HS-27A (cell line): ENCODE measurements at places on chromosomes 5 and 9.
A peak's percentile ranks its signal among the peaks of the same experiment; 100 is the strongest.

GRCh38 chr9:108119530-108120113, 630.1 kb upstream of the KLF4 start:
- no peak for DNase-seq

DNA sequence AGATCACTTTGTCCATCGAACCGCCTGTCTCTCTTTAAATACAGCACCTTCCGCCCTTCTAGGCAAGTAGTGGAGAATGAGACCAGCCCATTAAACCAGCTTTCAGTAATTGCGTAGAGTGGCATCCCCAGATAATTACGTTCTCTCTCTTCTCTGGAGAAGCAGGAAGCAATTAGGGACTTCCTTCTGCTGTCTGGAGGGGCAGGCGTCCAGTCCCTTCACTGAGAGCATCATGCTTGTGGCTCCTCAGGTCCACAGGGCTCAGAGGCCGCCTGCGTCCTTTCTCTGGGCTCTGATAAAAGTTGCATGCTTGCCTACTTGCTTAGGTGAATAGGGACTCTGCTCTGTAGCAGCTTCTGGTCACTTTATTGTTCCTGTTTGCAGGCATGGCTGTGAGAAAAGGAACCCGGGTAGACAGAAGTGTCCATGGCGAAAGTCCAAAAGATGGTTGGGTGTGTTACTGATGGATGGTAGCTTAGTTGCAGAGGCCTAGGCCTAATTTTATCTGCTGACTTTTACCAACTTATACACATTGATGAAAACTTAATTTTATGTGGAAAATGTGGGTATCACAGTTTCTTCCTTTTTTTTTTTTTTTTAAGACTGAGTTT, 299.1 kb upstream of the PANK3 start:
- DNase-seq = no peak

DNA sequence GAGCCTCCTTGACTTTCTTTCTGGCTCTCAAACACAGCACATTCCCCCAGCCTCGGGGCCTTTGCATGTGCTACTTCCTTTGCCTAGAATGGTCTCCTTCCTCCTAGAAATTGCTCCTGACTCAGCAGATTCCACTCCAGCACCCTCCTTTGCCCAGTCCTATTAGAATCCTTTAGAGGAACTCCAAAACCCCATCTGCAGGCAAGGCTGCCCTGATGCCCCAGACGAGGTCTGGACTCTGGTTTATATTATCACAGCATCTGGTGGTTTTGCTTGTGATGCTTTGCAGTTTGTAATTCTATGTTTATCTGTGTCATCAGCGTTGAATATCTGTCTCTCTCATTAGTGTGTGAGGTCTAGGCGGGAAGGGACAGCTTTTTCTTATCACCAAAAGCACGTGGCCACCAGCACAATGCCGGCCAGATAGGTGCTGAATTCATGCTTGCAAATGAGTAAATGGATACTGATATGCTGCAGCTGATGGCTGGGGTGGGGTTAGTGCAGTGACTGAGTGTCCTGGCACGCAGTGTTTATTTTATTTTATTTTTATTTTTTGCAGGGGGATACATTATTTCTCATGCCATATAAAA, 30.0 kb upstream of the ANKH start:
- no peak for DNase-seq

DNA sequence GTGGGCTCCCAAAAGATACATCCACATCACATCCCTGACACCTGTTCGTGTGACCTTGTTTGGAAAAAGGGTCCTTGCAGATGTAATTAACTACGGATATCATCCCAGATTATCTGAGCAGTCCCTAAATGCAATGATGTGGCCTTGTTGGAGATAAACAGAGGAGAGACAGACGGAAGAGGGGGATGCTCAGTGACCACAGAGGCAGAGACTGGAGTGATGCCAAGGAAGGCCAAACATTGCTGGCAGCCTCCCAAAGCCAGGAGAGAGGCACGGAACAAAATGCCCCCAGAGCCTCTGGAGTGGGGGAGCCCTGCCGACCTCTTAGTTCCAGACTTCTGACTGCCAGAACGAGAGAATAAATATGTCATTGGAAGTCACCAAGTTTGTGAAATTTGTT, 15.0 kb upstream of the VAV2 start:
- DNase-seq = no peak

DNA sequence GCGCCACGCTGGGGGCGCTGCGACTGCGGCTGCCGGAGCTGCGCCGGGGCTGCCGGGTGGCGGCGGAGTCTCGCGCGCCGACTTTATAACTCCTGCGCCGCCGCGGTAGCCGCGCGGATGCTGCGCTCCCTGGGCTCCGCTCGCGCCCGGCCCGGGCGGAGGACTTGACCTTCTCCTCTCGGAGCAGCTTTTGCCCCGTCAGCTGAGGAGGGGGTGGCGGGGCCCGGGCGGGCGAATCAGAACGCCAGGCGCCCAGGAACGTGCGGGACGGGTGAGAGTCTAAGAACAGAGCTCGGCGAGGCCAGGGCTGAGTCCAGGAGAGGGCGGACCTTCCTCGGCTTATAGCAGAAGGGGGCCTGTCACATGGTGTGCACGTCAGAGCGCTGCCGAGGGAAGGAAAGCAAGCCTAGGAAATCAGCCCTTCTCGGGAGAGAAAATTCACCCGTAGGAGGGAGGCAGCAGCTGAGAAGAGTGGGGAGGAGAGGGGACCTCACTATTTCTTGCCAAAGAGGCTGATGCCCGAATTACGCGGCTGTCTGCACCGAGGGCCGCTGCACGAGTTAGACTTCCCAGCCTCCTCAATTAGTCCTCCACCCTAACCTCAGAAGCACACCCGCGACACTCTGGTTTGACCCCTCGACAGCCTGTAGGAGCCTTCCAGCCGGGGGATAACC, at the start of gene FOXD1:
TSS of gene FOXD1 (minus strand) at position 315 of the 674 bp plus-strand sequence. CDS start 415 bp downstream, outside the sequence.
- peak; percentile 74 for DNase-seq

GRCh38 chr9:36987891-36988290, 46.2 kb downstream of the PAX5 start:
- DNase-seq = no peak

GRCh38 chr5:2536632-2537377, 214.7 kb downstream of the IRX2 start:
- no peak for DNase-seq

GRCh38 chr9:128912270-128912853, 8.4 kb upstream of the PHYHD1 start:
- DNase-seq = peak; percentile 77

GRCh38 chr9:13023498-13023897, 248.7 kb downstream of the LURAP1L start:
- DNase-seq = no peak

- no peak for DNase-seq
These were observed 823 bp downstream of the ST6GALNAC6 start for GRCh38 chr9:127898433-127899127.

- DNase-seq = no peak
These were observed 7.4 kb downstream of the GALNT10 start for GRCh38 chr5:154197801-154198491.

- no peak for DNase-seq
These were observed 1.5 kb downstream of the RASGRF2 start for GRCh38 chr5:80961376-80962281.

DNA sequence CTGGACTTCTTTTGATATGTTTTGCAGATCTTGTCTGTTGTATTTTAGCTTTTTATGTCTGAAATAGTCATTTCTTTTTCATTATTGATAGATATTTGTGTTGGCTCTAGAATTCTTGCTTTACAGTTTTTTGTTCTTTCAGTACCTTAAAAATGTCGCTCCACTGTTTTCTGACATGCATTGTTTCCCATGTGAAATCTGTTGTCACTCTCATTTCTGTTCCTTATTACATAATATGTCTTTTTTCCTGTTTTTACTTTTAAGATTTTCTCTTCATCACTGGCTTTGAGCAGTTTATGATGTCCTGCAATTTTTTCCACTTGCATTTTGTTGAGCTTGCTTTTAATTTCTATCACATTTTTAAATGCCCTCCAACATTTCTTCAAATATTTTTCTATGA, 270.4 kb upstream of the TARS1 start:
- no peak for DNase-seq

- DNase-seq = no peak
These were observed 47.7 kb downstream of the ATG10 start for GRCh38 chr5:82019342-82020138.

DNA sequence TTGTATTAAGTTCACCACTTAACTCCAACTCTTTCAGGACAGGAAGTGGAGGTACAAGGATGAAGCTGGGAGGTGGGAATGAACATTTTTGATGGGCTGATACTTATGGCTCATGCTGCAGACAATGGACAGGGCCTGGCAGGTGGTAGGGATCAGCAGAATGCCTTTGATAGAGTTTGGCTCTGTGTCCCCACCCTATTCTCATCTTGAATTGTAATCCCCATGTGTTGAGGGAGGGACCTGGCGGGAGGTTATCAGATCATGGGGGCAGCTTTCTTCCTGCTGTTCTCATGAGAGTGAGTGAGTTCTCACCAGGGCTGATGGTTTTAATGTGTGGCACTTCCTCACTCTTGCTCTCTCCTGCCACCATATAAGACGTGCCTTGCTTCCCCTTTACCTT, 87.3 kb upstream of the PRLR start:
- no peak for DNase-seq

GRCh38 chr9:85717220-85717619, 24.5 kb downstream of the AGTPBP1 start:
- DNase-seq = no peak

DNA sequence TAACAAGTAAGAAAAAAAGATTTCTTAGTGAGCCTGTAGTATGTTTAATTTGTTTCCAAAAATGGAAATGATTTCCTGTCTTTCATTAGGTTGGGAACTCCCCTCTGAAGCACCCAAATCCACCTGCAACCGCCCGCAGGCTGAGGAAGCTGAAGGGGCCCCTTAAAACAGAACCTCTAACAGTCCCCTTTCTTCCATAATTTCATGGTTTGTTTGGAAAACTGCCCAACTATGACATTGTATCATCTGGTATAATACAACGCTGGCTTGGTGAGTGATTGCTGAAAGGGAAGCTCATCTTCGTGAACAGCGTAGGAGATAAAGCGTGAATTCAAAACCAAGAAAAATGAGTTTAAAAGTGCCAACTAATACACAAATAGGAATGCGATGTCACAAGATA, 215.5 kb downstream of the FSTL4 start:
- no peak for DNase-seq

DNA sequence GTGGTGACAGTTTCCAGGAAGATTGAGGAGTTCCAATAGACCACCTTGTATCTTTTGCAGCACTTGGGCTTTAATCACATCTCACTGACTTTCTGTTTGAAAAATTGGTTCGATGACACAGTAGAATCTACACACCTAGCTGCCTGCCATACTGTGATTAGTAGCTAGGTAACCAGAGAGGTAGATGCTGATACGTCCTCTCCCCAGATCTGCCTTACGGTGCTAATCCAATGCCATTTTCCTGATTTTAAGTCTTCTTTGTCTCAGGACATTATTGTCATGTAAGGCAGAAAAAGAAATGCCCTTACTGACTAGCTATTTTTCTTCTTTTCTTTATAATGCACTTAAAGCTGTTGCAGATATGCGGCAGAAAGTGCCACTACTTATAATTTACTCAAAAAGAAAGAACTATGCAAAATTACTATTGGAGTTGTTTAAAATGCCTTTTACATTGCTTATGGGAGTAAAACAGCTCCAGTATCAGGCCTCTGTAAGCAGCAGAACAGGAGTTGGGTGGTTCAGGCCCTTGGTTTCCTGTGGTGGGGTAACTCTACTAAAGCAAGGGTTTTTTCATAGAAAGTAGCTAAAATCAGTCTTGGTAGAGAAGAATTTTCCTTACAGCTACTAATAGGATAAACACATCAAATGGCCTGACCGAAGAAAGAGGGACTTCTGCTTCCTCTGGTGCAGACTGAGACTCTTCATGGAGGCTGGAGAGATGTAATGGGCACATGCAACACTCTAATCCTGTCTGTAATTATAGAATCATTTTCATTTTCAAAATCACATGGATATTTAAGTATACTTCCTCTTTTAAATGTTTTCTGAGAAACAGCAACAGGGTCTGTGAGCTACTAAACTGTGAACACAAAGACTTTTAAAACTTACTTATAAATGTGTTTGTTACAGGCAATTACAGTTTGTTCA, 177.2 kb downstream of the MAPKAP1 start:
- DNase-seq = no peak

DNA sequence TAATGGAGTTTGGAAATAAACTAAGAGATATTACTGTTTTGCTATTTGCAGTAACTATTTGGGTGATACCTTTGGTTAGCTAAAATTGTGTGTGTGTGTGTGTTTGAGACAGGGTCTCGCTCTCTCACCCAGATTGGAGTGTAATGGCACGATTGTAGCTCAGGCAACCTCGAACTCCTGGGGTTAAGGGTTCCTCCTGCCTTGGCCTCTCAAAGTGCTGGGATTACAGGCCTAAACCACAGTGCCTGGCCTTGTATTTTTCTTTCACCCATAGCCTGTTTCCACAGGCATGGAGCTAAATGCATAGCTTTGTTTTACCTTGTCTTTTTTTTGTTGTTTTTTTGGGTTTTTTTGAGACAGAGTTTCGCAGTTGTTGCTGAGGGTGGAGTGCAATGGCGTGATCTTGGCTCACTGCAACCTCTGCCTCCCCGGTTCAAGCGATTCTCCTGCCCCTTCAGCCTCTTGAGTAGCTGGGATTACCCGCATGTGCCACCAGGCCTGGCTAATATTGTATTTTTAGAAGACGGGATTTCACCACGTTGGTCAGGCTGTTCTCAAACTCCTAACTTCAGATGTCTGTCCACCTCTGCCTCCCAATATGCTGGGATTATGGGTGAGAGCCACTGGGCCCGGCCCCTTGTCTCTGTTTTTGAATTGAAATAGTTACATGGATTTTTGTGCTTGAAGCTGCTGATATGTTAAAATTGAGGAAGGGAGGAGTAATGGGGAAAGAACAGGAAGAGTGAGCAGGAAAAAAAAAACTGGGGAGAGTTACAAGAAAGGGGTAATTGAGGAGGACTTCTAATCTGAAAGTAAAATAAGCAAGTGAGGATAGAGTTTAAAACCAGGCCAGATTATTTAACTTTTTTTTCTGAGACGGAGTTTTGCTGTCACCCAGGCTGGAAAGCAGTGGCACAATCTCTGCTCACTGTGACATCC, 5.7 kb downstream of the GPBP1 start:
- no peak for DNase-seq

- no peak for DNase-seq
These were observed 813.3 kb upstream of the WWC1 start for GRCh38 chr5:167478188-167478587.

DNA sequence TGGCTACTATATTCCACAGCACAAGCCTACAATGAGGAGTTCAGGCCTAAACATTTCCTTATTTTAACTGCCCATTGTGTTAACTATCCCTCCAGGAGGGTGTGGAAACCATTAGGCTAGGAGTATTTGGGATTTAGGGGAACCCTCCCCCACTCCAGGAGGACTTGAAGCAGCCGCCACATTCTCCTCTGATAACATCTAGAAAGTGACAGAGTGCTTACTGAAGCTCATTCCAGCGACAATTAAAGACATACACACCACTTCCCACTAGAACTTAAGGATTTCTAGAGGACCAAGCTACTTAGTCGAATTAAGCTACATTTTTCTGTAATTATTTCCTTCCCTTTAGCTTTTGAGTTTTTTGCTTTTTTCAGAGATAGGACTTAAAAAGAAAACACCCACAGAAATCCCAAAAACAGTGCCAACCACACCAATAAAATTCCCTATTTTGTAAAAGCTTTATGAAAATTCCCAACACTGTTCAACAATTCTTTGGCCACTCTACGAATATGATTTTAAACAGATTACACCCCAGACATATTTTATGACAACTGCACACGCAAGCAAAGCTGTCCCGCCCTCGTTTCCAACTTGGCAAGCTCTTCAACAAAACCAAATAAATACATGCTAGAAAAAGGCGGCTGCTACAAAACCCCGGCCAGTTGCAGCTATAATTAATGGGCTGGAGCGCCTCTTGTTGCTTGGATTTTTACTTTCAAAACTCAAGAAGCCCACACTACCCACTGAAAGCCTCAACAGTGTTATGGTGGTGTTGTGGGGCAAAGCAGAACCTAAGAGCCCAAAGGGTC, 4.5 kb downstream of the ROR2 start:
- DNase-seq = no peak

GRCh38 chr9:84300271-84300670, 40.3 kb downstream of the SLC28A3 start:
- DNase-seq = no peak
